ENCODE measurements at places on chromosomes 11 and 22. TPM values are rescaled to one million over a fixed set of nuclear protein-coding genes. Genes with fewer than 3 reads are reported as not detected.

The CSF2RB gene
- not detected for total RNA-seq

The FAM180B gene
- total RNA-seq: not detected

The ZBTB16 gene
- 1.1 TPM for total RNA-seq

The DDTL gene
- total RNA-seq: 1.9 TPM

The PANX3 gene
- total RNA-seq: not detected

The CATSPERZ gene
- 2.7 TPM for total RNA-seq

The DUSP8 gene
- 2.2 TPM for total RNA-seq

The SULT4A1 gene
- total RNA-seq: not detected

The TBX10 gene
- not detected for total RNA-seq

The KCNJ11 gene
- total RNA-seq: 3.7 TPM

The RIN1 gene
- total RNA-seq: 32.9 TPM

The CSNK2A3 gene
- 1.9 TPM for total RNA-seq

The EMID1 gene
- 0.29 TPM for total RNA-seq

The MAJIN gene
- total RNA-seq: not detected

The C11orf42 gene
- not detected for total RNA-seq

The KREMEN1 gene
- 4.5 TPM for total RNA-seq

The CCDC81 gene
- 0.20 TPM for total RNA-seq

The OR2AT4 gene
- not detected for total RNA-seq

The CHST1 gene
- total RNA-seq: 1.9 TPM

The C11orf97 gene
- not detected for total RNA-seq

The GSTT4 gene
- total RNA-seq: not detected

The KDM4E gene
- not detected for total RNA-seq

The PGA4 gene
- total RNA-seq: not detected

The ISX gene
- not detected for total RNA-seq

The SCT gene
- total RNA-seq: not detected

The HBG1 gene
- total RNA-seq: not detected

The CDHR5 gene
- not detected for total RNA-seq

The TEAD1 gene
- total RNA-seq: 50.4 TPM

The APOBEC3H gene
- total RNA-seq: not detected

The GUCY1A2 gene
- total RNA-seq: 0.08 TPM

The CLCF1 gene
- total RNA-seq: 42.2 TPM

The RFPL1 gene
- not detected for total RNA-seq

The OR51E2 gene
- total RNA-seq: not detected

The DEFB131B gene
- total RNA-seq: not detected

The DMC1 gene
- 1.9 TPM for total RNA-seq

The TCN2 gene
- total RNA-seq: 5.2 TPM

The MYOD1 gene
- not detected for total RNA-seq

The BBOX1 gene
- total RNA-seq: not detected
